ENCODE measurements at places on chromosomes 1 and 21.

DNA sequence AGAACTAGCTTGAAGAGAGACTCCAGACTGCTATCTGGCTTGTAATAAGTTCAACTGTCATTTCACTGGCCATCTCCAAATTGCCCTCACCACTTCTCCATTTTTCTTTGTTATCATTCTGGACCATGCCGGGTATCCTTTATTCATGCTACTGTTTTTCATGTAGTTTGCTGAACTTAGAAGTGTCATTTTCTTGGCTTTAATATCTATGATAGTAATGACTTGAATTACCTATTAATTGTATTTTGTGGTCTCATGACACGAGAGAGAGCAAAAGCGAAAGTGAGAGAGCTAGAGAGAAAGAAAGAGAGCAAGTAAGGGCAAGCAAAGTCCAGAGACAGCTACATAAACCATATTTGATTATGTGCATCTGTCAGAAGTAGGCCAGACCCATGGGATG, 184.9 kb upstream of the ATP1B1 start:
- no peak for DNase-seq

GRCh38 chr1:198754670-198755069, 115.8 kb downstream of the PTPRC start:
- DNase-seq: no peak

DNA sequence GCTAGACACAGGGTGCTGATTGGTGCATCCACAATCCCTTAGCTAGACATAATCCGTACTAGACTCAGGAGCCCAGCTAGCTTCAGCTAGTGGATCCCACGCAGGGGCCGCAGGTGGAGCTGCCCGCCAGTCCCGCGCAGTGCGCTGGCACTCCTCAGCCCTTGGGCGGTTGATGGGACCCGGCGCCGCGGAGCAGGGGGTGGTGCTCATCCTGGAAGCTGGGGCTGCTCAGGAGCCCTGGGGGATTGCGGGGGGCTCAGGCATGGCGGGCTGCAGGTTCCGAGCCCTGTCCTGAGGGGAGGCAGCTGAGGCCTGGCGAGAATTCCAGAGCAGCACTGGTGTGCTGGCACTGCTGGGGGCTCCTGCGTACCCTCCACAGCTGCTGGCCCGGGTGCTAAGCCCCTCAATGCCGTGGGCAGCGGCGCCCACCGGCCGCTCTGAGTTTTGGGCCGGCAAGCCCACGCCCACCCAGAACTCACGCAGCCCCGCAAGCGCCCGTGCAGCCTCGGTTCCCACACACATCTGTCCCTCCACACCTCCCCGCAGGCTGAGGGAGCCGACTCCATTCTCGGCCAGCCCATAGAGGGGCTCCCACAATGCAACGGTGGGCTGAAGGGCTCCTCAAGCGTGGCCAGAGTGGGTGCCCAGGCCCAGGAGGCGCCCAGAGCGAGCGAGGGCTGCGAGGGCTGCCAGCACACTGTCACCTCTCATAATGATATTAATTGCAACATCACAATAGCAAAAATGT, 87.4 kb downstream of the CRB1 start:
- no peak for DNase-seq

DNA sequence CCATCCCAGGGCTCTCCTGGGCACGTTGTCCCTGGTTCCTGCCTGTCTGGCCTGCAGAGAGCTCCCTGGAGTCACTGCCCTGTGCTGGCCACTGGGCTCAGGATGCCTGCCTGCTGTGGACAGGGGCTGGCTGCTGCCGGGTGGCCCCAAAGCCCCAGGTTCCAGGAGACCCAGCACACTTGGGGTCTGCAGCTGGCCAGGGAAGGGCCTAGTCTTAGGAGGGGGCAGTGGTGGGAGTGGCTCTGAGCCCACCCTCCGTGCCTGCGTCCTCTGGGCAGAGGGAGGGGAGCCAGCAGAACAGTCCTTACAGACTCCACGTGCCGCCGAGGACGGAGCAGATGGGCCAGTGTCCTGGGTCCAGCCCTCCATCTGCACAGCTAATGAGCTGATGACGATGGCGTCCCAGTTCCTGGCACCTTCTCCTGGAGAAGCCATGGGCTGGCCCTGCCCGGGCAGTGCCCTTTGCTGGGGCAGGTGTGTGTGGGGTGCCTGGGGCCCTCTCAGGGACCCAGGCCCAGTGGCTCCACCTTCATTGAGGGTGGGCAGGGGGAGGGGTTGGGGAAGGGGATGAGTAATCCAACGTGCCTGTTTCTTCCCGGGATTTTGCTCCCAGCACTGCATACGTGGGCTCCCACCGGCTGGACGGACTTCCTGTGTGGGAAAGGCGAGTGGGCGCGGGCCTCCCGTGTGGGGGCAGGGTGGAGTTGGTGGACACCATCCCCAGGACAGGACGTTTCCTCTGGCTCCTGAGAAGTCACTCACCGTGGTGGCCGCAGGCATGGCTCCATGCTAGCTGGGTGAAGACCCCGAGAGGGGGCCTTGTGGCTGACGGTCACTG, 6.8 kb upstream of the PLCH2 start:
- DNase-seq: no peak

- DNase-seq: no peak
Observed at GRCh38 chr1:207027206-207027777, 5.3 kb downstream of the C1orf116 start.

GRCh38 chr1:156826630-156827029, 10.0 kb upstream of the SH2D2A start:
- no peak for DNase-seq

DNA sequence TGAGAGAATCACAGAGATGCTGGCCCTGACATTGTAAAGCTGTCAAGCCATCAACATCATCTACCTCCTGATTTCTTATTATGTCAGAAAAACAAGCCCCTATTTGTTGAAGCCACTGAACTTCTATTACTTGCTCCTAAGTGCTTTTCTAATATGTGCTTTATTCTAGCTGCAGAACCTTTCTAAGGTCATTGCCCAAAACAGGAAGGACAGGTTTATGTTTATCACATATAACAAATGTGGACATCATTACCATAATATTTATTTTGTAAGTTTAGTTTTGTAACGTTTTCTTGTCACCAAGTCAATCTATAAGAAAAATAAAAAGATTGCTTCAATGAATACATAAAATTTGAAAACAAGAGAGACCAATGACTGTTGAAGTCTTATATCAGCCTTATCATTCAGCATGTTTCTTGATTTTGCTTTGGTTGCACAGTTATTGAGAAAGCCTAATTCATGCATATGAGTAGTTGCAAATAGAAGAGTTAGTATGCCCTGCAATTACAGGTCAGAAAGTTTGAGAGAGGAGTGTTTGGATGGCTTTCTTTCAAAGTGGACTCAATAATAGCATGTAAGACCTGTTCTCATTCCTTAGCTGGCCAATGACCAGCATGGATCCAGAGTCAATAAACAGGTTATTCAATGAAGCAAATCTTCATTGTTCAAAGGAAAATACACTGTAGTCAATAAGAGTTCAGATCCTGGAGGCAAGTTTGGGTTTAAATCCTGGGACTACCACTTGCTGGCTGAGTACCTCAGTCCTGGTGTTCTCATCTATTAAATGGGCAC, 84.1 kb downstream of the MAB21L3 start:
- DNase-seq: no peak

DNA sequence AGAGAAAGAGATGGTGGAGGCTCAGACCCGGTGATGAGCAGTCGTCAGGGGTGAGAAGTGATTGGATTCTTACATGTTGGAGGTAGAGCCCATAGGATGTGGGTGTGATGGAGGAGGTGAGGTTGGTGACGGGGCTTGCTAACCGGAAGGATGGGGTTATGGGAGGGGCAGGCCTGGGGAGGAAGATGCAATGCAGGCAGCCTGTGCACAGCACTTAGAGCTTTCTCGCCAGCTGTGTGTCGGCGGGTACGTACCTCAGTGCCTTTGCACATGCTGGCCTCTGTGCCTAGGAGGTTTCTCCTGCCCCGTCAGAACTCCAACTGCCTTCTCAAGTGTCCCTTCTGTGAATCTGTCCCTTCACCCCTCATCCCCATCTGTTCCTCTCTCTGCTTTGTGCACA, 2.9 kb upstream of the BSND start:
- DNase-seq: no peak

- no peak for DNase-seq
Observed at GRCh38 chr1:172363852-172364251, 56.6 kb upstream of the C1orf105 start.

DNA sequence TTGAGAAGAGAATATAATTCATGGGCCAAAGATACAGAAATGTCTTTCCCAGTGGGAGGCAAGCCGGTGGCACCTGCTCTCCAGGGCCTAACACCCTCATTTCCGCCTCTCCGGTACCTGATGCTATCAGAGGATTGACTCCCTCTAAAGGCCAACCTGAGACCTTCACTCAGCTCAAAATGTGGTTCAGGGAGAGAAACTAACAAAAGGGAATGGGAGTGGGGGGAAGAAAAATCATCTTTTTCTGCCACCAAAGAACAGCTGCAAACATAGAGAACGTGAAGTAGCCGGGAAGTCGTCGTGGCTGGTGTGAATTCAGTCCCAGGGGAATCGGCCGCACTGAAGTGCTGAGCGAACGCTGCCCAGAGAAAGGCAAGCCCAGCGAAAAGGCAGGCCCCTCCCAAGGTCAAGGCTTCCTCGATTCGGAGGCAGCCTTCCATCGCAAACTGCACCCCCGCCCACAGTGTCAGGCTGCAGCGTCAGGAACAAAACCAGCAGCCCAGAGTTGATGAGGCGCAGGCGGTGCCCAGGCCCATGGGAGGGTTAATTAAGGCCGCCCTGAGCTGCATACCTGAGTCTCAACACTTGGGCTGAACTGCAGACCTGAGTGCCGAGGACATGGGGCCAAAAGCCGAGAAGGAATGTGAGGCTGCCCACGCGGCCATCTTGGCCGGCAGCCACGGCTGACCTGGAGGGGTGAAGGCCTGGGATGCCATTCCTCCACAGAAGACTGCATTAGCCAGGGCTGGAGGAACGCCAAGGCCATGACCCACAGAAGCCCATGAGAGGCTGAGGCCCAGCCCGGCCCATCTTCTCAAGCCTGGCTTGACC, 160.2 kb downstream of the PSMG1 start:
- peak; percentile 49 for DNase-seq

DNA sequence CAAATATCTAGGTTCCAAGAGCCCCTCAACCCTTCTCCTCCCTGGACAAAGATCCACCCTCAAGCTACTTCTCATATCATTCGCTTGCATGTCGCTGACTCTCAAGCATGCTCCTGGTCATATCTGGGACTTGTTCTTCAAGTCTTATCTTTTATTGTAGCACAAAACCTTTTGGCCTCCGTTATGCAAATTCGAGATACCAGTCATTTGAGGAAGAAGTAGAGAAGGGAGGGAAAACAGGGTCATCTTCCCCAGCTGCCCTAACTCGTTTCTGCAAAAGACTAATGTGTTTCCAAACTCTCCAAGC, 63.8 kb upstream of the ETS2 start:
- DNase-seq: no peak

DNA sequence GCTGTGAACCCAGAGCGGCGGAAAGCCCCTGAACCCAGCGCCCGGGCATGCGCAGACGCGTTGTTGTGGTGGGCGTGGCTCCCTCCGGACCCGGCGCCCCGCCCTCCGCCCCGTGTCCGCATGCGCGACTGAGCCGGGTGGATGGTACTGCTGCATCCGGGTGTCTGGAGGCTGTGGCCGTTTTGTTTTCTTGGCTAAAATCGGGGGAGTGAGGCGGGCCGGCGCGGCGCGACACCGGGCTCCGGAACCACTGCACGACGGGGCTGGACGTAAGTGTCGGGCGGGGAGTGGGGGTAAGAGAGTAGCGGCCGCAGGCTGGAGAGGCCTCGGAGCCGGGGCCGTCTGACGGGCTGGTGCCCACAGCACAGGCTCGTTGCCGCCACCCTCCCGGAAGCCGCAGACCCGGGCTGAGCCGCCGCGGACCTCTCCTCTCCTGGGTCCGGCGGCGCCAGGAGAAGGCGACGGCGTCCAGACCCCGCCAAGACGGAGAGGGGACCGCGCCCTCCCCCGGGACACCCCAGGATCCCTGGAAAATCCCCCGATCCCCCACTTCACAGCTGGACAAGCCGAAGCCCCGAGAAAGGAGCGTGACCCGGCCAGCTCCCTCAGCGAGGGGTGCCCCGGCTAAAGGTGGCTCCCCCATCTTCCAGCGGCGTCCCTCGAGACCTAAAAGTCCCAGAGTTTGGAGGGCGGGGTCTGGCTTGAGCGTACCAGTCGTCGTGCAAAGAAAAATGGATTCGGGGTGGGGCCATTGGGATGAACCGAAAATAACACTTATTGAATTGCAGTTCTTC, at the start of gene TMEM50A:
Gene TMEM50A, plus strand, starts transcription at position 147 of the 794 bp plus-strand sequence. CDS start 2,153 bp downstream, outside the sequence.
- DNase-seq: peak; percentile 87

DNA sequence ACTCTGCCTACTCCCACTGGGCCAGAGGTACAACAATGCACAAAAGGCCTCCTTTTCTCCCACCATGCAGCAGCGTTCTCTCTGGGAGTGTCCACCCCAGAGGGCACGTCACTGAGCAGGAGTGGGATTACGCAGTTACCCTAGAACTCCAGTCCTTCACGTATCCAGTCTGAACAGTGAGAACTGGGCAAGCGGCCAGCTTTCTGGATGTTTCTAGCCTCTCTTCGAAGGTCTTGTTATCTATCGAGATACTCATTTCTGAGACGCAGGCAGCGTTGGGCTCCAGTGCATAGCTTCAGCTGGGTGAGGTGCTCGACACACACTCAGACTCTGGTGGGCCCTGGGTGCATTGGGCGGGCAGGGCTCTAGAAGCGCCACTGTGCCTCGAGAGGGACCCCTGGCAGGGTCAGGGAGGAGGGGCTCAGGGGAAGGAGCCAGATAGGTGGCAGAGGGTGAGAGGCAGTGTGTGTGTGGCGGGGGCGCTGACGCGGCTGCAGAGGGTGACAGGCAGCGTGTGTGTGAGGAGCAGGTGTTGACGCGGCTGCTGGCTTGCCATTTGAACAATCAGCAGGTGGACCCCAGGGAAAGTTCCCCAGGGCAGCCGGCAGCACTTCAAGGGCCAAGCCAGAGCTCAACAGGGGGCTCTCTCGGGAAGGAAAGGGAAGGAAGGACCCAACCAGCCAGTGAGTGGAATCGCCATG, 27.9 kb downstream of the PRDM15 start:
- DNase-seq: no peak

- no peak for DNase-seq
Observed at GRCh38 chr1:182122913-182123260, 61.4 kb upstream of the ZNF648 start.

GRCh38 chr1:225539069-225539468, 111.2 kb upstream of the LBR start:
- DNase-seq: no peak

DNA sequence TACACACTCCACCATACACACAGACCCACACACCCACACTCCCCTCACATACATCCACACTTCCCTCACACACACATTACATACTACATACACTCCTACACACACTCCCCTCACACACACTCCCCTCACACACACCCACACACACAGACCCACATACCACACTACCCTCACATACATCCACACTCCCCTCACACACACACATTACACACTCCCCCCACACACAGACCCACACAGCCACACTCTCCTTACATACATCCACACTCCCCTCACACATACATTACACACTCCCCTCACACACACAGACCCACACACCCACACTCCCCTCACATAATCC, 32.6 kb upstream of the SELENON start:
- no peak for DNase-seq

DNA sequence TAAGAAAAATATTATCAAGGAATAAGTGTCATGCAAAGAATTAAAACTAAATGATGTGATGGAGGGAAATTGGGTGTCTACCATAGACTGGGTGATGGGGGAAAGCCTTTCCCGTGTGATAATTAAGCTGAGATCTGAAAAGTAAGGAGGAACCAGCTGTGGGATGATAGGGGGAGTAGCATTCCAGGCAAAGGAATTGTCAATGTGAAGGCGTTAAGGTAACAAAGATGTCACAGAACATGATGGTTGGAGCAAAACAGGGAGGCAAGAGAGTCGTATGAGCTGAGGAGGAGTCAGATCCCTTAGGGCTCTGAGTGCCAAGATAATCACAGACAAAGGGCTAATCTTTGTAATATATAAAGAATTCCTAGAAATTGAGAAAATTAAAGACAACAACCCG, 170.1 kb downstream of the CDC7 start:
- no peak for DNase-seq

GRCh38 chr1:205258719-205259118, 31.0 kb downstream of the TMCC2 start:
- DNase-seq: peak; percentile 33

Data from dermis blood vessel endothelial cell (primary cell).